Stimulated activated CD4-positive, alpha-beta T cell treated with anti-CD3 and anti-CD28 coated beads, Interleukin-1b, Interleukin-23, amount 100 ng/mL, for 1 hour (primary cell): ENCODE measurements at places on chromosomes 11 and 22.

- no peak for DNase-seq
These were observed 253.7 kb upstream of the B3GAT1 start for GRCh38 chr11:134665571-134666270.

DNA sequence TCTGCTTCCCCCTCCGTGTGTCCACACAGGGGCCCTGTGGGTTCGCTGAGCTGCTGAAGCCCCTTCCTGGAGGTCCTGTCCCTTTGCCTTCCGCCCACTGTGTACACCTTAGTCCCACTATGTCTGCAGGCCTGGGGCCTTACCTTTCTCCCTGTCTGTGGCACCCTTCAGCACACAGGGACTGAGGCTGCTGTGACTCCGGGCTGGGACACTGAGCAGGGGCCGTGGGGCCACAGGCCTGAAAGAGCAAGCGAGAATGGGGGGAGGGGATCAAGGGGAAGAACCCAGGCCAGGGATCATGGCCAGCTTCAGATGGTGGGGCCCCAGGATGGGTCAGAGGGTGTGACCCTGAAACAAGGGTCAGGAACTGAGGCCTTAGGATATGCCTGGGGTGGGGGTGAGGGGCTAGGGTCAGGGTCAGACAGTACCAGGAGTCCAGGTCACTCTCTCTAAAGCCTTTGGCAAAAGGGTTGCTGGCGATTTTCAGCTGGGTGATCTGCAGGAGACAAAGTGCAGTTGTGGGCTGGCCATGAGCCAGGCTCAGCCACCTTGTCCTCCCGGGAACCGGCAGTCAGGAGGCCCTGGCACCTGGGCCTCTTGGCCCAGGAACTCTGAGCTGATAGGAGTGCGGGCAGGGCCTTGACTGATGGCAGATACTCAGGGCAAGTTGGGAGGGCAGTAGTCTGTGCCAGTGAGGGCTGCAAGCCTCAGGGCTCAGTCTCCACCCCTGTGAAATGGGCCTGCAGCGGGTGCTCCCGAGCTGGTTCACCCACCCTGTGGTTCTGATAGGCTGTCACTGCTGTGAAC, 2.6 kb upstream of the NUDT8 start:
- DNase-seq = no peak

GRCh38 chr11:124071623-124071948, 30.5 kb upstream of the OR10G7 start:
- DNase-seq = no peak

GRCh38 chr11:8744423-8744822, 61.8 kb downstream of the RPL27A start:
- no peak for DNase-seq

- DNase-seq = no peak
These were observed 40.7 kb downstream of the TSPAN18 start for GRCh38 chr11:44767421-44767820.

DNA sequence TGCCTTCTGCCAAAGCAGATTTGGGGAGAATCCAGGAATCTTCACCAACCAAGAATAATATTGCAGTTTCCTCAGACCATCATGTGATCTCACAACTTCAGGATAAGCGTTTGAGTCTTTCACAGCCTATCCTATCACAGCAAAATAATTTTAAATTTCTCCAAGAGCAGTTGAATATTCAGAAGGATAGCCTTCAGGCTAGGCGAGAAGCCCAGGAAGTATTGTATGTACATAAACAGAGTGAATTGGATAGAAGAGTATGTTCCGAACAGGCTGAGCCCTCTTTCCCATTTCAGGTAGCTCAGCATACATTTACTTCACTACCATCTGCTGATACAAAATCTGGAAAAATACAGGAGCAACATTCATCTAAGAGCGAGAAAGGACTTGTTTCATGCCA, 36.1 kb downstream of the CEP295 start:
- DNase-seq = no peak

GRCh38 chr22:20159076-20159475, 8.2 kb upstream of the CCDC188 start:
- DNase-seq = no peak

DNA sequence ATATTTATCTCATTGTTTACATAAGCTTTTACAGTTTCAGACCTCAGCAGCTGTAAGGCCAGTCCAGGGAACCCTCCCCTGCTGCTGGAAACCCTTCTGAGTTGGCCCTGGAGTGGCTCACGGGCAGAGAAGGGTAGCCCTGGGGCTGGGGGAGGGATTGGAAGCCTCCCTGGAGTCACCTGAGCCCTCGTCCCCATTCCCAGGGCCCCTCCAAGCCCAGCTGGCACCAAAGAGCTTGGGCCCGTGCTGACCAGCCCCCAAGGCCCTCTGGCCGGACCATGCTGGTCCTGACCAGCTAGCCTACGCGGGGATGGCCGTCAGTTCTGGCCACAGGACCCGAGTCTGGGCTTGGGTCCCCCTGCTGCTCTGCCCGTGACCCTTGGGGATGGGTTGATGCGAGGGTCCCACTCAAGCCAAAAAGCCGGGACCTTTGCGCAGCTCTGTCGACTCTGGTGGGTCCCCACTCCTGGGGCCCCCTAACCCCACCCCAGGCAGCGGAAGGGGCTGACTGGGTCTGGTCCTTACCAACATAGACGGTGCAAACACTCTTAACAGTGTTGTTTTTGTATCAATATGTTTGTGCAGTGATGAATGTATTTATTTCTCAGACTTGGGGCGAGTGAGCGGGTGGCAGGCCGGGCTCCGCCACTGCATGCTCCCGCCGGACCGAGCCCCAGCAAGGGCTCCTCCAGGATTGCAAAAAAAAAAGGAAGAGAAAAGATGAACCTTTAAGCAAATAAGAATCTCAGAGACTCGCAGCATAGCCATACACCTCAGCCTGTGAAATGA, 17.5 kb upstream of the TMEM191C start:
- DNase-seq = no peak

DNA sequence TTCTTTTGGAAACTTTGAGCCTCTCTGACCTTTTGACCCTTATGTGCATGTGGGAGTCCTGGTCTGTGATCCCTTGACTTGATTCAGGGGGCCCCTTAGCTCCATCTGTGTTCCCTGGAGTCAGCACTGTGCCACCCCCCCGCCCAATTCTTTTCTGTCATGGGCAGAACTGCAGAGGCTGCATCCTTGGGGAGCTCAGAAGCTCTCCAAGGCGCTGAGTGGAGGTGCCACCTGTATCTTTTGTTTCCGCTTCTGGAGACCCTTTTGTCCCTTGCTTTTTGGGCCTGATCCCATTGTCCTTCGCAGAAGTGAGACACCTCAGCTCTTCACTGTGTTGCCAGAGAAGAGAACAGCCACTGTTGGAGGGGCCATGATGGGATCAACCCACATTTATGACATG, 2.4 kb upstream of the PACS1 start:
- no peak for DNase-seq

GRCh38 chr22:43398910-43399309, 12.9 kb upstream of the MPPED1 start:
- DNase-seq = no peak

DNA sequence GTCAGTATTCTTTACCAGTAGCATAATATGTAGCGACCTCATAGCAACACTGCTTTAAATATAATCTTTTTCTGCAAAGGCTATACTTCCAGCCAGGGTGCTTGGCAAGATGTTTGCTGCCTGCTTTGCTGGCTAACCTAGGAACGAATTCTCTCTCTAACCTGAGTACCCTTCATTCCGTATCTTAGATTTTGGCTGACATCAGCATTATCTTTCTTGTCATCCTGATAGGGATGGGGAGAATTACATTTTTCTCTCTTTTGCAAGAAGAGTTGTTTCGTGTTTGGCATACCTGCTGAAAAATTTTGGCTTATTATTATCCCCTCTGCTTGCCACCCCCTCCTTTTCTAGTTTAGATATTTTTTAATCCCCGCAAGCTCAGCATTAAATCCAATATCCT, 91.2 kb upstream of the CLMP start:
- DNase-seq = no peak

GRCh38 chr11:4975436-4975835, 19.2 kb upstream of the OR51L1 start:
- DNase-seq = no peak

- DNase-seq = no peak
These were observed 2.5 kb upstream of the RCN1 start for GRCh38 chr11:32088117-32088941.

GRCh38 chr22:49738566-49738965, 89.1 kb downstream of the BRD1 start:
- no peak for DNase-seq

- no peak for DNase-seq
These were observed 97.5 kb upstream of the FSHB start for GRCh38 chr11:30133281-30133680.

DNA sequence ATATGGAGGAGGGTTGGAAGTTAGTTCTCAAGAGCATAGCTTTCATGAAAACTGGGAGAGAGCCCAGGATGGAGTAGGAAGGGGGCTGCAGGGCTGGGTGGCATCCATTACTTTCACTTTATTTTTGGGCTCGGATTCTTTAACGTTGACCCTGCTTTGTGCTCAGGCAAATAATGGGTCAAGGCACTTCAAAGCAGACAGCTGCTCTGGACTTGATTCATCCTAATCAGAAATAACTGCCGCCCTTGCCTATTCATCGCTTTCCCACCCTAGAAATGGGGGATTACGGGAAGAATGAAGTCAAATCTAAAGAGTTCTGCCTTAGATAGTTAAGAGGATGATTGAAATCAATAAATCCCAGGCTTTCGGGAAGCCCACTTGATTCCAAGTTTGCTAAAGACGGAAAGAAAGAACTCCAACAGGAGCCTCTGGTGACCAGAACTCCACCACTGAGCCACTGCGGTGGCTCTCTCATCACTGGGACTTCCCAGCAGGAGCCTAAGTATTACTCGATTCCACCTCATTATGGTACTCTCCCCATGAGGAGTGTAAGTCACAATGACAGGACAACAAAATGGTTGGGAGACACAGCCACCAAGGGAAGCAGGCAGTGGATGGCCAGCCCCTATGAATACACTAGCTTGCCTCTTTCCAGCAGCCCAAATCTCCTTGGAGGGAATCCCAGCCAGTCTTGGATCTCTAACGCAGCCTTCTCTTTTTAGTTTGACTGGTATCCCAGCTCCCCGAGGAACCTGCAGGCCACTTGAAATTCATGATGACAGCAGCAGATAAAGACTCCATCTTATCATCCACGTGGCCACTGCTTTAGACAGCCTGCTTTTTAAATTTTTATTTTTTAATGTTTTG, 815.5 kb downstream of the NTM start:
- DNase-seq = no peak

DNA sequence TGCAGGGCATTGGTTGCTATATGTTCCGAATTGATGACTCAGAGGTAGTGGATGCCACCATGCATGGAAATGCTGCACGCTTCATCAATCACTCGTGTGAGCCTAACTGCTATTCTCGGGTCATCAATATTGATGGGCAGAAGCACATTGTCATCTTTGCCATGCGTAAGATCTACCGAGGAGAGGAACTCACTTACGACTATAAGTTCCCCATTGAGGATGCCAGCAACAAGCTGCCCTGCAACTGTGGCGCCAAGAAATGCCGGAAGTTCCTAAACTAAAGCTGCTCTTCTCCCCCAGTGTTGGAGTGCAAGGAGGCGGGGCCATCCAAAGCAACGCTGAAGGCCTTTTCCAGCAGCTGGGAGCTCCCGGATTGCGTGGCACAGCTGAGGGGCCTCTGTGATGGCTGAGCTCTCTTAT, 5.4 kb upstream of the TTC36 start:
- no peak for DNase-seq

DNA sequence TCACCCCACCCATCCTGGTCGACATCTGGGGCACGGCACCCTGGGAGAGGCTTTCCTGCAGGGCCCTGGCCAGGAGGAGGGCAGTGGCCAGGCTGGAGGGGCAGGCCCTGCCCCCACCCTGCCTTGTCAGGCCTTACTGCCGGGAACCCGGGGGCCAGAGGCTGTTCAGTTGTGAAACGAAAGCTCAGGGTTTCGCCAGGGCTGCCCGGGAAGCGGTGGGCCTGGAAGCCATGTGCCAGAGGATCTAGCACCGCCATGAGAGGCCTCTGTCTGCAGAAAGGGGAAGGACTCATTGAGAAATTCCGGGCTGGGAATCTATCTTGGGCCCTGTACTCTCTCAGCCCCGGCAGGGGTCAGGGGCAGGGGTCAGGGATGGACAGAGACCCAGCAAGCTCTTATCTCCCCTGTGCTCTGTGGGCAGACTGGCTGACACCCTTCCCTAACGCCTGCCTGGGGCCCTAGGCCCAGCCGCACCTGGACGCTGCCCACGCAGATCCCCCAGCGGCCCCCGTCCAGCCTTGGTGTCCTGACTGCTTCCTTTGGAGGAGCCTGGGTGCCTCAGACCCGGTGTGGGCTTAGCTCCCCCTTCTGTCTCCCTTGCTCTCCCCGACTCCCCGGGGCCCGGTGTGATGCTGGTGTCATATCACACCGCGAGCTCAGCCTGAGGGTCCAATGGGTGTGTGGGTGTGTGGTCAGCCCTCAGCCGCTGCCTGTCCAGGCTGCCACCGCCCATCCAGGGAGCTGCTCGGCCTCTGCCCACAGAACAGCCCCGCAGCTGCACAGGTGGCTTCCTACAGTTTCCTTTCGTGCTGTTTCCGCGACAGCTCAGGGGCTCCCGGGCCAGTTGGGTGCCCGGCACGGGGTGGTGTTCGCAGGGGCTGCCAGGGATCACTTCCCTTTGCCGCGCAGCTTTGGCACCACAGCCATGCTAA, 6.5 kb downstream of the PIM3 start:
- no peak for DNase-seq

DNA sequence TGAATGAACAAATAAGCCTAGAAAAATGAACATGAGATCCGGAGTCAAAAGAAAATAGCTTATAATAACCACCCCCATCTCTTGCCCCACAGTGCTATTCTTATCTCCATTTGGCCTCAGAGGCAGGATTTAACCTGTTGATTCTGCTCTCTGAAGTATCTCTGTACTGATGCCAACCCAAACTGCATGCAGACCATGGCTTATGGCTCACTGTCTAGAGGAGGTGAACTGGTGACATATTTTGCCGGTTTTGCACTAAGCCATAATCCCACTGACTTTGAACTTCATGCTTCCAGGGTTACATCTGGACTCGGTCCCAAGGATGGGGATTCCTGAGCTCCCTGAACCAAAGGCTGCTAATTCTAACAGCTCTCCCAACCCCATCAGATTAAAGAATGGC, 397.1 kb downstream of the TENM4 start:
- no peak for DNase-seq

GRCh38 chr11:73288192-73288872, 16.2 kb downstream of the P2RY6 start:
- no peak for DNase-seq

- DNase-seq = no peak
These were observed 19.6 kb upstream of the PDGFD start for GRCh38 chr11:104183593-104183992.

DNA sequence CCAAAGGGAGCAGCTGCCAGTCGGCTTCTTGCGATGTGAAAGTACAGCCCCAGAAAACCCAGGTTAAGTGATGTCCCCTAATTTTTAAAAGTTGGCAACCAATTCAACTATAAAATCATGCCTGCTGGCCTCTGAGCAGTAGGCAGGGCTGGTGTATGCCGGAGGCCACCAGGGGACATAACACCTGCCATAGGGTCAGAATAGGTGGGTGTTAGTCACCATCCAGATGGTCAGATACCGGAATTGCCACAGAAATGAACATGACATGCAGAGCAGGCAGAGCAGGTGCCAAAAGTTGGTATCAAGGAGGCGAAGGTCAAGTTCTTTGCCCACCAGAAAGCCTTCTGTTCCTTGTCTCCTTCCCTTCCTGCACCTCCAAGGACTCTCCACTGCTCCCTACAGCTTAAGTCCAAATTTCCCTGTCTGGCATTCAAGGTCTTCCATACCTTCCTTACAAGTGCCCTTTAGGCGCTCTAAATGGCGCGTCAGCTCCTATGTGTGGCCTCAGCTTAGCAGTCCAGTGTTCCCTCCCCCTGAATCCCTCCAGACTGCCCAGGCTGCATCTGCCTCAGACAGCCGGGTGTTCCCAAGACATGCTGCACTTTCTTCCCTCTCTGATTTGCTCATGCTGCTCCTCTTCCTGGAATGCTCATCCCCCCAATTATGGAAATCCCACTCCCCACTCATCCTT, 45.1 kb downstream of the PTPRJ start:
- no peak for DNase-seq
